ENCODE measurements at places on chromosomes 3 and 15. TPM values are rescaled to one million over a fixed set of nuclear protein-coding genes. Genes with fewer than 3 reads are reported as not detected.

Gene TRAT1
- not detected for total RNA-seq

Gene UACA
- total RNA-seq: 133 TPM

Gene FGF7
- total RNA-seq: 157 TPM

Gene LDHAL6B
- not detected for total RNA-seq

Measured in smooth muscle cell of the pulmonary artery (primary cell).